Stimulated activated memory B cell treated with anti-CD40 and anti-IgM and Interleukin-4, amounts not matched to agents 10 μg/mL and 1 μg/mL and 100 μg/mL, for 72 hours (primary cell): ENCODE measurements at places on chromosomes 1 and 21.

DNA sequence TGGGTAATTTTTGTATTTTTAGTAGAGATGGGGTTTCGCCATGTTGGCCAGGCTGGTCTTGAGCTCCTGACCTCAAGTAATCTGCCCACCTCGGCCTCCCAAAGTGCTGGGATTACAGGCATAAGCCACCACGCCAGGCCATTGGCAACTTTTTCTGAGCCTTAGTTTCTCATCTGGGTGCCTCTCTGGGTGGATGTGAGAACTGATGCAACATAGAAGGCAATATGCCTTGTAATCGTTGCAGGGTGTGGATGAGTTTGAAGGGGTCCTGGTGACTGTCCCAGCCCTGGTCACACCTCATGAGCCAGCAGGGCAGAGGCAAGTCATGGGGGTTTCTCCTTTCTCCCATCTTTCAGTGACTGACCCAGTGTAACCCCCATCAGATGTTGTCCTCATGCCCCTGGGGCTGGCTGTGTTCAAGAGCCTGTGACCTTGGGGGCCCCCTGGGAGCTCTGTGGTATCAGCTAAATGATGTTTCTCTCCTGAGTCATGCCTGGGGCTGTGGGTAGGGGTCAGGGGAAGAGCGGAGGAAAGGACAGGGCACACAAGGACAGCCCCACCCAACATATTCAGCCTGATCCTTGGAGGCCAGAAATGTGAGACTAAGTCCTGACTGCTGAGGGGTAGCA is 3.6 kb downstream of the COL9A2 start:
- ATAC-seq: peak; percentile 77
- peak overlapping the region; percentile 86 for H3K27ac ChIP-seq
- H3K36me3 ChIP-seq: no peaks in the 10 kb centered on the region
- H3K4me3 ChIP-seq: peak overlapping the region; percentile 66
- H3K27me3 ChIP-seq: no peaks in the 10 kb centered on the region
- peaks cover 64% of the 10 kb centered on the region for H3K4me1 ChIP-seq

GRCh38 chr1:110554871-110555801 is 36.2 kb upstream of the KCNA10 start:
- H3K4me3 ChIP-seq: peak overlapping the region; percentile 19
- no peak overlapping the region for H3K27ac ChIP-seq
- ATAC-seq: peak; percentile 78

GRCh38 chr21:22900490-22900889 is 1902.3 kb downstream of the NCAM2 start:
- ATAC-seq: no peak
- no peak overlapping the region for H3K4me3 ChIP-seq
- no peaks in the 10 kb centered on the region for H3K36me3 ChIP-seq
- no peaks in the 10 kb centered on the region for H3K27me3 ChIP-seq

GRCh38 chr21:39048064-39048463 is 135.2 kb downstream of the PSMG1 start:
- H3K27ac ChIP-seq: no peak overlapping the region
- H3K27me3 ChIP-seq: peaks cover 10% of the 10 kb centered on the region

GRCh38 chr1:67194209-67194863 is 28.1 kb downstream of the IL23R start:
- peaks cover 21% of the 10 kb centered on the region for H3K27me3 ChIP-seq
- H3K4me3 ChIP-seq: no peak overlapping the region
- no peaks in the 10 kb centered on the region for H3K4me1 ChIP-seq
- H3K27ac ChIP-seq: peak overlapping the region; percentile 12

DNA sequence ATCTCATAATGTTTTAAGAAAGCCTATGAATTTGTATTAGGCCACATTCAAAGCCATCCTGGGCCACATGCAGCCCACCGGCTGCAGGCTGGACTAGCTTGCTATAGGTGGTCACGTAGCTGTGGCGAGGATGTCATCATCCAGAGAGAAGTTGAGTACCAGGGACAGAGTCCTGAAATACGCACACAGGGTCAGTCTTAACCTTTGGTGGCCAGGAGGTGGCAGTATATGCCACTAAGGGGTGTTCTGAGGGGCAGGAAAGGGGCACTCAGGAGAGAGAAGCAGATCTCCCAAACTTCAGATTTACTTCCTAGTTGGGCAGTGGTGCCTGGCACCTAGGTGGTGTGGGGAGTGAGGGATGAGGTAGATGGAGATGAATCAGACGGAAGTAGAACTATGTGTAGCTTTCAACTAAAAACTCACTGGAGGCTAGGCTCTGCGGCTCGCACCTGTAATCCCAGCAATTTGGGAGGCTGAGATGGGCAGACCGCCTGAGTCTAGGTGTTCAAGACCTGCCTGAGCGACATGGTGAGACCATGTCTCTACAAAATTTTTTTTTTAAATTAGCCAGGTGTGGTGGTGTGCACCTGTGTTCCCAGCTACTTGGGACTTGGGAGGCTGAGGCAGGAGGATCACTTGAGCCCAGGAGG is 16.3 kb upstream of the CDK18 start:
- H3K27ac ChIP-seq: no peak overlapping the region
- ATAC-seq: peak; percentile 72
- no peaks in the 10 kb centered on the region for H3K36me3 ChIP-seq
- no peak overlapping the region for H3K4me3 ChIP-seq

- no peak for ATAC-seq
- H3K27ac ChIP-seq: no peak overlapping the region
- peaks cover 28% of the 10 kb centered on the region for H3K4me1 ChIP-seq
These were observed 6.0 kb upstream of the KCNA2 start for GRCh38 chr1:110612060-110612745.

GRCh38 chr1:200296091-200296661 is 113.7 kb downstream of the ZNF281 start:
- H3K27me3 ChIP-seq: no peaks in the 10 kb centered on the region
- no peak overlapping the region for H3K4me3 ChIP-seq
- no peak overlapping the region for H3K27ac ChIP-seq
- ATAC-seq: no peak
- peaks cover 6% of the 10 kb centered on the region for H3K4me1 ChIP-seq
- no peaks in the 10 kb centered on the region for H3K36me3 ChIP-seq

DNA sequence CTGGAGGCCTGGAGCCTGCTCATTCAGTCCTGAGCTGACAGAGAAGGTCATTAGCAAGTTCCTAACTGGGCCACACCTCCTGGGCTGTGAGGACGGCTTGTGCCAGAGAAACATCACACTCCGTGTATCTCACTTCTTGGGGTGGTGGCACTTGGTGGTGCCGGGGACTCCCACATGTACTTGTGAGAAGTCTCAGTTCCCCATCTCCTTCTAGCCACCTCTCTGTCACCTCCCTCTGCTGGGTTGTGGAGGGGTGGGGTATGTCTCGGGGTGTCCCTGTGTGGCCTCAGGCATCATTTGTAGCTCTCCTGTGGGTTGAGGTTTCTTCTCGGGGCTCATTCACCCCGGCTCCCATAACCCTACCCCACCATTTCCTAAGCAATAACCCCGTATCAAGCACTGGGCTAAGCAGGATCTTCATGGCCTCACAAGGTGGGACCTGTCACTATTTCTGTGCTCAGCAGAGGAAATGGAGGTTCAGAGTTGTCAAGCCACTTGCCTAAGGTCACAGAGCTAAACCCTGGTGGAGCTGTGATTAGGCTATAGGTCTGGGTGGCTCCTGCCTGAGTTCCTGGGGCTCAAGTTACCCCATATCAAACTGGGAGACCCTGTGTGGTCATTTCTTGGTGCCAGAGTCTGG is 62.5 kb downstream of the UBIAD1 start:
- peaks cover 50% of the 10 kb centered on the region for H3K27me3 ChIP-seq
- no peak overlapping the region for H3K4me3 ChIP-seq
- ATAC-seq: peak; percentile 96
- no peaks in the 10 kb centered on the region for H3K36me3 ChIP-seq
- peak overlapping the region; percentile 81 for H3K27ac ChIP-seq
- H3K4me1 ChIP-seq: peaks cover 34% of the 10 kb centered on the region

GRCh38 chr1:30089024-30089430 is 634.4 kb downstream of the MATN1 start:
- H3K36me3 ChIP-seq: no peaks in the 10 kb centered on the region
- no peak overlapping the region for H3K4me3 ChIP-seq
- no peaks in the 10 kb centered on the region for H3K4me1 ChIP-seq
- H3K27ac ChIP-seq: no peak overlapping the region
- ATAC-seq: no peak

DNA sequence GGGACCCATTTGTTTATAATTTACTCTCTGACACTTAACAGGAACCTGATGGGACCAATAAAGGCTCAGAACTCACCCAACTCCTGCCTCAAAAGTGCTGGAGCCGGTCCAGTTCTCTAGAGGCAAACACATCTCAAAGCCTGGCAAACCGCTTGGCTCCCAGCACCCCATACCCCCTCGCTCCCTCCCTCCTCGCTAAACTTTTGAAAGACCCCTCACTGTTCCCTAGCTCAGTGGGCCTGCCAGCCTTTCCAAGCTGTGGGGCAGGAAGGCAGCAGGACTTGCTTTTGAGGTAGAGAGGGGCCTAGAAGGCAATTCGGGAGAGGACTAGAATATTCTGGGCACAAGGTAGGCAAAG is 40.2 kb downstream of the PAX7 start:
- H3K27ac ChIP-seq: no peak overlapping the region
- no peak for ATAC-seq
- H3K27me3 ChIP-seq: peaks cover 52% of the 10 kb centered on the region
- no peaks in the 10 kb centered on the region for H3K36me3 ChIP-seq
- no peak overlapping the region for H3K4me3 ChIP-seq

DNA sequence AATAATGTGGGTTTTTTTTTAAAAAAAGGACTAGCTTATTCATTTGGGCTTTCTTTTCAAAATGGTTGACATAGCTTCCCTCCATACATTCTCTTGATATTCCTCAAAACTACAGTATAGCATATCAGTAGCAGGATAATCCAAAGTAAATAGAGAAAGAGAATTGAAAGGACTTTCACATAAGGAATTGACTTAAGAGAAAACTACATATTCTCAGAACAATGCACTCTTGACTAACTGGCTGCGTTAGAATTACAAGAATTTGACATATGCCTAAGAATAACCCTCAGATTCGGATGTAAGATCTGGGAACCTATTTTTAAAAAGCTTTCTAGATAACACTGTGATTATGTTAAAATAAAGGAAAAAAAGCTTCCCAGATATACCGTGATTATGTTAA is 3.1 kb downstream of the PRKAB2 start:
- H3K36me3 ChIP-seq: peaks cover 19% of the 10 kb centered on the region
- no peak overlapping the region for H3K27ac ChIP-seq
- ATAC-seq: no peak
- H3K4me3 ChIP-seq: no peak overlapping the region

DNA sequence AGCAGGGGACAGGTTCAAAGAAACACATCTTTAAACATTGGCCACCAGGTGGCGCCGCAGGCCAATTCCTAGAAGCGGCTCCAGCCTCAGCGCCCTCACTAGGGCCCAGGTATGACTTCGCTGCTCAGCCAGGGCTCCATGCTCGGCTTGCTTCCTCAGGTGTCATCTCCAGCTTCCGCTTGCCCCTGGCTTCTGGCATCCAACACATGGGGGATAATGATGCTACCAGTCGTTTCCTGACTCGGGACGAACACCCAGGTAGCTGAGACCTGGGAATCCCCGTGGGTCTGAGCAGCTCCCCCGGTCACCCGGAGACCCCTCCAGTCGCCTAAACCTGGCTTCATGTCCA is 8.5 kb upstream of the MEX3A start:
- H3K27ac ChIP-seq: no peak overlapping the region
- H3K4me1 ChIP-seq: peaks cover 31% of the 10 kb centered on the region
- no peaks in the 10 kb centered on the region for H3K36me3 ChIP-seq

DNA sequence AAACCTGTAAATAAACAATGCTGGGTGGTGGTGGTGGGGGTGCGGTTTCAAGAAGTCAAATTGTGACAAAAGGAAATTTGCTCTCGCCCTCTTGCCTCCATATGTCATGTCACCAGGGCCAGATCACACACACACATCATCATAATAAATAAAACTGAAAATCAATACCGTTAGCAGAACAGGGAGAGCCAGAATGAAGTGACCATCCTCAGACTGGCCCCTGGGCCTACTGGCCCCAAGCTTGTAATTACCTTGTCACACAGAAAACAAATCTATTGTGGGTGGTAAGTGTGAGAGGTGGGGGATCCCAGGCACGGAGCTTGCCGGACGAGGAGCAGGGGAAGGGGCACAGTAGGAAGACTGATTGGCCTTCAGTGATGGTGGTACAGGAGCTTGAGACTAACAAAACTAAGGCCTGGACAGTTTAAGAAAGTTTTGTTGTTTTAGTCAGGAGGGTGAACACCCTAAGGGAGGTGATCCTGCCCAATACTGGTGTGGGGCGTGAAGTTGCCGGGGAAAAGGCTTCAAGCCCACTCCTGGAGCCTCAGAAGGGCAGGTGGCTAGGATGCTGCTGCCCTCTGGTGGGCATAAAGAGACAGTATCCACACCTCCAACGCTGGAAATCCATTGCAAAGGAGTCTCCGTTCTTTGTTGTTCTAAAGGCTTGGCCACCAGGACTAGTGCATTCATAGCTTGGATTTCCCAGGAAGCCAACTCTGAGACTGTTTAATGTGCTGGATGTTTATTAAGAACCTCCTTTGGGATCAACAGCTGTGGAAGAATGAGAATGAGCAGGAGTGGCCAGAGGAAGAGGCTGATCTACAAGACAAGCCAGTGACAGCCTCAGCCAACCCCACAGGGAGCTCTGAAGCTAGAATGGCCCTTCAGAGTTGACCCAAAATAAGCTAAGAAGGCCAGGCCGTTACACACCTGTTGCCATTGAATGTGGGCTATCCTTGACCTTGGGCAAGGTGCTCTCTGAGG is 8.1 kb upstream of the C1orf216 start:
- ATAC-seq: peak; percentile 77
- H3K27me3 ChIP-seq: no peaks in the 10 kb centered on the region
- peaks cover 8% of the 10 kb centered on the region for H3K4me1 ChIP-seq

DNA sequence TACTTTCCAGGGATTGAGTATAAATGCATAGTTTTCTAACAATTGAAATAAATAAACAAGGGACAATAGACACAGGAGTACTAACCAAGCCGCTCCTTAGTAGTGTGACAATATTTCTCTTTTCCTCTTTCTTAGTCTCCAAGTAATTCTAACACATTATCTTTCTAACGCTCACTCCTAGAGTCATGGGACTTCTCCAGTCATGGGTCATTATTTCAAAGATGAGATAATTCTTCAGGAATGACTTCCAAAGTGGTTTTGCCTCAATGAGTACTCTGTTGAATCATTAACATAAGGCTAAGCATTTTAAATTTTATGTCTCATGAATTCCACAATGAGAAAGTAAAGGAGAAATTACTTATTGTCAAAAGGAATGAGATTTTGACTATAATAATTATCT is 605.8 kb upstream of the ADAMTS5 start:
- H3K4me1 ChIP-seq: no peaks in the 10 kb centered on the region
- H3K27me3 ChIP-seq: no peaks in the 10 kb centered on the region
- ATAC-seq: no peak
- H3K27ac ChIP-seq: no peak overlapping the region
- H3K4me3 ChIP-seq: no peak overlapping the region

- no peak for ATAC-seq
- no peaks in the 10 kb centered on the region for H3K27me3 ChIP-seq
- no peak overlapping the region for H3K4me3 ChIP-seq
- no peak overlapping the region for H3K27ac ChIP-seq
These were observed 202.9 kb downstream of the BRINP3 start for GRCh38 chr1:190274721-190275120.

DNA sequence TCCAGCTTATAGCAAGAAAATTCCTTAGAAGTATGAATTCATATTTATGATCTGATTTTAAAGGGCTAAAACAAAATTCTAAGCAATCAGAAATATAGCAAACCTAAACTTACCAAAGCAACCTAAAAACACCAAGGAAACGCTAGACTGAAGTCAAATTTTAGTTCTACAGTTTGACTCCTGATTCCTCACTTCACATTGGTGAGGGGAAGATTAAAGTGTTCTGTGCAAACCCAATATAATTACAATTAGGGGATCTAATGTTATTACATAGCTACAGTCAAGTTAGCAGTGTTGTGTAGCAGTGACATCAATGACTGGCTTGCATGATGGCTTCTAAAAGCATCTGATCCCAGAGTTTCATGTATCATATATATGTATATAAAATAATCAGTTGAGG is 11.6 kb downstream of the HNRNPU start:
- no peak for ATAC-seq
- peaks cover 52% of the 10 kb centered on the region for H3K4me1 ChIP-seq
- peaks cover 66% of the 10 kb centered on the region for H3K36me3 ChIP-seq
- H3K27ac ChIP-seq: peak overlapping the region; percentile 67
- H3K27me3 ChIP-seq: no peaks in the 10 kb centered on the region
